ENCODE measurements at places on chromosomes 1 and 21. TPM values are rescaled to one million over a fixed set of nuclear protein-coding genes. Genes with fewer than 3 reads are reported as not detected.

Gene RGS16
- total RNA-seq = not detected

Gene ADGRL4
- 0.49 TPM for total RNA-seq

Gene CALML6
- 0.20 TPM for total RNA-seq

Gene EFHD2
- total RNA-seq = 92.0 TPM

Gene FCN3
- total RNA-seq = not detected

Gene EBNA1BP2
- 339 TPM for total RNA-seq

Gene SLAMF6
- total RNA-seq = not detected

GRCh38 chr1:23103001-23103889 lies 65.4 kb downstream of the LUZP1 start:
- no peak for DNase-seq

DNA sequence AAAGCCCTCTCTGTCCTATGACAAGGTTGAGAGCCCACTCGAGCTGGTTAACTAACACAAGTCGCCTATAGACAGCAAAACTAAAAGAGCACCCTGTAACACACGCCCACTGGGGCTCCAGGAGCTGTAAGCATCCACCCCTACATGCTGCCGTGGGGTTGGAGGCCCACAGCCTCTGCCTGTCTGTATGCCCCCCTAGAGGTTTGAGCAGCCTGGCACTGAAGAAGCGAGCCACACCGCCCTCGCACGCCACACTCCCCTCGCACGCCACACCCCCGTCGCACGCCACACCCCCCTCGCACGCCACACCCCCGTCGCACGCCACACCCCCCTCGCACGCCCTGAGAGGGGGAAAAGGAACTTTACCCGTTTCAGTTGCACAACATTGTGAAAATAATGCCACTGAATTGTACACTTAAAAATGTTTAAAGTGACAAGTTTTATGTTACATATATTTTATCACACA lies 13.2 kb upstream of the HMGCL start:
- peak; percentile 55 for DNase-seq

GRCh38 chr1:65235867-65236805 lies 73.2 kb upstream of the DNAJC6 start:
- no peak for DNase-seq

GRCh38 chr1:206551986-206552326 lies 44.6 kb downstream of the RASSF5 start:
- no peak for DNase-seq

DNA sequence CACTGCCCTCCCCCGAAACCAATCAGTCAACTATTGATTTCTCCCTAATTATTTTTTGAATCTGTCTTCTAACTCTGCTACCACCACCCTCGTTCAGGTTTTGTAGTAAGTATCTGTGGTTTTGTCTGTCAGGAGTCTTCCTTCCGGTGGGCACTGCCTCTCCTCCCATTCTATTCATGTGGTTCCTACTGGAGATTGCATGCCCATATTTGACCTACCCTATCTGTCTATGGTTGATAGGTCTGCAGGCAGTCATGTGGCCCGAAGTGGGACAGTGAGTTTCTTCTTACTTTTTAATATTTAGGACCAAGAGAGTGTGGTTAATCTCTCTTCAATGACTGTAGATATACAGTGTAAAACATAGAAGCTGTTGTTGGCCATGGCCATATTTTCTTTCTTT lies 17.8 kb upstream of the MAST2 start:
- DNase-seq = no peak

DNA sequence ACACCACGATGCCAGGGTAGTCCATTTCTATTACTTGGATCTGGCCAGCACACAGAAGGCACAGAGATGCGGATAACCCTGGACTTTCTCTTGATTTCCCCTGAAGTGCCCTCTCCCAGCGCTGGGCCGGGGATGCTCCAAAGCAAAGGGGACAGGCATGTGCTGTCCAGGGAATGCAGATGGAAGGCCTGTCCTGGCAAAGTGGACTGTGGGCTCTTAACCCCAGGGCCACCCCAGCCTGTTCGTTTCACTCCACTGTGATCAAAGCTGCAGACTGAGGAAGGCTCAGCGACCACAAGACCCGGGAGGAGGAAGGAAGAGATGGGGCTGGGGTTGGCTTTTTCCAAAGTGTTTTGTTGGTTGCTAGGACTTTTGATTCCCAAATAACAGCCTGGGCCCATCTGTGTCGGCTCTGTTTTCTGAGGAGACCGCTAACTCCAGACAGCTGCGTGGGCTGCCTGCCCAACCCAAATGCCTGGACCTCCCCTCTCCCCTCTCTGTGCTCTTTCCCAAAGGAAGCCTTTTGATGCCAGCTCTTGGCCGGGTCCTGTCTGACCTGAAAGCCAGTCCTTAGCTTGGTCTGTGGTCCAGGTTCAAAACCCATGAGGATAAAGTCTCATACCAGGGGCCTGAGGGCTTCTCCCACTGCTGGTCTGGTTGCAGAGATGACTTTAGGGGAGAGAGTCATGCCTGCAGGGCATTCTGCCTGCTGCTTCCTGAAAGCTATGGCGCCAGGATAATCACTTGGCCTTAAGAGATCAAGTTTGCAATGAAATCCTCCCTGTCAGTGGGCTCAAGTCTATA lies 119.6 kb upstream of the CD34 start:
- DNase-seq = peak; percentile 70

DNA sequence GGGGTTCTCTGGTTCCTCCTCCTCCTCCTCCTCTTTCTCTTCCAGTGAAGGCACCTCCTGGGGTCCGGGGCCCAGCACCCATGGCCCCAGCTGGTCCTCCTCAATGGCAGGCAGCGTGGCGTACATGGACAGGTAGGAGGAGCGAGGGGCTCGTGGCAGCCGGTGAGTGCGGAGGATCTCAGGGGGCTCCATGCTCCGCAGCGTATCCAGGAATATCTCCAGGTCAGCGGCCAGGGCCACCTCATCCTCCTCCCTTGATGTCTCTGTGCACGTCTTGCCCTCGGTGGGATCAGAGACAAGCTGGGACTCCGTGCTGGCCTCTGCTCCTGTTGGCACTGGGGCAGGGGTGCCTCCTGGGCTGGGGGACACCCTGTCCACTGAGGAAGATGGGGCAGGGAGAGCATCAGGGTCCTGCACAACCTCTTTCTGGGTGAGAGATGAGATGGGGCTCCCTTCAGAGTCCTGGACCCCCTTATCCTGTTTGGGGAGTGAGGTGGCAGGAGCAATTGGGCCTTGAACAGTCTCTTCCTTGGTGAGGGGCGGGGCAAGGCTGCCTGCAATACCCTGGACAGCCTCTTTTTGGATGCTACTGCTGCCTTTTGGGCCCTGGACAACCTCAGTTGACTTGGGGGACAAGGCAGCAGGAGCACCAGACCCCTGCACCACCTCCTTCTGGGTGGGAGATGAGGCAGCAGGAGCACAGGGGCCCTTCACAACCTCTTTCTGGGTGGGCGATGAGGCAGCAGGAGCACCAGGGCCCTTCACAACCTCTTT lies 9.6 kb downstream of the CRYBG2 start:
- no peak for DNase-seq

- DNase-seq = no peak
Observed at GRCh38 chr1:43558346-43558841, 27.7 kb downstream of the PTPRF start.

GRCh38 chr21:29347274-29347681 lies 48.6 kb downstream of the BACH1 start:
- DNase-seq = no peak

DNA sequence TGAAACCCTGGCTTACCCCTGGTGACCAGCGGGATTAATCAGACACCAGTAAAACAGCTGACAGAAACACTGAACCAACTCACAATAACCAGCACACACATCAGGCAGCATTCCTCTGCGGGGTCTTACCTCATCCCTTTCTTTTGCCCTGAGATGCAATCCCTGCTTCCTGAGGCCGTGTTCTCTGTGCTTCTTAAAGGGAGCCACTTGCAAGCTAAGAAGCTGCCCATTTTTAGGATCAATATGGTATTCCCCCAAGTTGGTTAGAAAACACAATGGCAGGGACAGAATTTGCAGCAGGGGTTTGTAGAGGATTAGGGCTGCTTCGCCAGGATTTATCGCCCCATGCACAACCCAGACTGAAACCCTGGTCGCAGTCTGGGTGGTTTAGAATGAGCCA lies 74.7 kb upstream of the OLIG2 start:
- DNase-seq = no peak

GRCh38 chr1:42993502-42994136 lies 35.0 kb upstream of the SLC2A1 start:
- no peak for DNase-seq
